ENCODE measurements at places on chromosomes 3 and 15.

DNA sequence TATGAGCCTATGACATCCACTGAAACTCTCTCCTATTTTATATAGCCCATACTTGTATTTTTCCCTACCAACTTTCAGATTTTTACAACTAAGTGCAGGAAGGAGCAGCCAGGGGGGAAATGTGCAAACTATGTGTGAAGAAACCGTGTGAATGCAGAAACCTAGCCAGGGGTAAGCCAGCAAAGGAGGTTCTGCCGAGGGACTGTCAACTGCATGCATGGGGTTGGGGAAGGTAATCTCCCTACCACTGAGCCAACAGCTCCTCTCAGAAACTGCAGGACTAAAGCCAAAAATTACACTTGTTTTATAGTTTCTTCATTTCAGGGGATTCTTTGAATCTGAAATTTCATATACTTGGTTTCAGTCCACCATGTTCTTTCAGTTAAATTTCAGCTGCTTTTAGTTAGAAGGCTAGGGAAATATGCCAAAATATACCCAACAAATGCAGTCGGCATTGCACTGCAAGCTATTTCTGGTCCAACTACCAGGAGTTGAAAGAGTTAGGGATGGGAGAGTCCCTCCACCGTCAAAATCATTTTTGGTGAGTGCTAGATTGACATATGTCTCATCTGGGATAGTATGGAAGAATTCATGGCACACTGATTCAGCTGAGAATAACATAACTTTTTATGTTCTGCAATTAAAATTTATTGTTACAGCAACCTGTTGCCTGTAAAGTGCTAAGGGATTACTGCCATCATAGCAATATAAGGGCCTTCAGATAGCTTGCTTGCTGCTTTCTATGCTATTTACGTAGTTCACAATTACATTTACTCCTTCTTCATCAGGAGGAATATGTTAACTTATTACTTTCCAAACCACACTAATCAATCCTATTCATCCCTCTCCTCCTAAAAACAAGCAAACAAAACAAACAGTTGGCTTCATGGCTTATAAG is 904.2 kb downstream of the ROBO1 start:
- DNase-seq, result no peak

GRCh38 chr3:151476344-151477018 is 15.6 kb upstream of the IGSF10 start:
- DNase-seq, result no peak

DNA sequence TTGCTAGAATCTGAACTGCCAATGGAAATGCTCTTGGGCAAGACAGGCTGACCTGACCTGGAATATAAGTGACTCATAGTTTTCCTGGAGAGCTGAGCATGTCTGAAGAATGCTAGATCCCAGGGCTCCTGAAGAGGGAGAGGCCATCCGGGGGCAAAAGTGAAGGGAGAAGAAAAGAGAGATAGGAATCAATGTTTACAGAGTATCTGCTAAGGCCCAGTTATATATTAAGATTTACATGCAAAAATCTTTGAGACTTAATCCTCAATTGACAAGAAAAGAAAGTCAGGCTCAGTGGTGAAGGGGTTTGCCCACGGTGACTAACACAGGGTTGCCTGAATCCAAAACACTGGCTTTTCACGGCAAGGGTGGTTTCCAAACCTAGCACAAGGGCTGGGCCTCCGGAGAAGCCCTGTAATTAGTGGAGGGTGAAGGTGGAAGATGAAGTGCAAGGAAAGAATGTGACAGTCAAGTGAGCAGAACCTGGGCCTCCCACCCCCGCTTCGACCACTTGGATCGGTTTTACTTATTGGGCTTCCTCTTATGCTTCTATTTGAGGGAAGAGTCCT is 91.7 kb upstream of the FGF12 start:
- peak; percentile 72 for DNase-seq

DNA sequence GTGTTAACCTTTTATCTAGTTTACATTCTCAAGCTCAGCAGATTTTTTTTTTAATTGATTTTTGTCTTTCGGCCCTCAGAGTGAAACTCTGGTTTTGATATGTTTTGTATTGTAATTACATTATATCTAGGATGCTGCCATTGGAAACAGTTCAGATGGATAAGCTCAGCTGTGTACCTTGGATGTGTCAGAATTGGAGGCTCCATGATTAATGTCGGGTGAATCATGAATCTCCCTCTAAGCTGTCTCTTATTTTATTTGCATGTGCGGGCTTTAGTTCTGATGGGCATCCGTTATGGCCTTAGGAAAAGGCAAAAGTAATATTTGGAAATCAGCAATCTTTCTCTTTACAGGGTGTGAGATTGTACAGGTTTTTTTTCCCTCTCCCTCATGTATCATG is 4.2 kb downstream of the PTPRG start:
- no peak for DNase-seq

DNA sequence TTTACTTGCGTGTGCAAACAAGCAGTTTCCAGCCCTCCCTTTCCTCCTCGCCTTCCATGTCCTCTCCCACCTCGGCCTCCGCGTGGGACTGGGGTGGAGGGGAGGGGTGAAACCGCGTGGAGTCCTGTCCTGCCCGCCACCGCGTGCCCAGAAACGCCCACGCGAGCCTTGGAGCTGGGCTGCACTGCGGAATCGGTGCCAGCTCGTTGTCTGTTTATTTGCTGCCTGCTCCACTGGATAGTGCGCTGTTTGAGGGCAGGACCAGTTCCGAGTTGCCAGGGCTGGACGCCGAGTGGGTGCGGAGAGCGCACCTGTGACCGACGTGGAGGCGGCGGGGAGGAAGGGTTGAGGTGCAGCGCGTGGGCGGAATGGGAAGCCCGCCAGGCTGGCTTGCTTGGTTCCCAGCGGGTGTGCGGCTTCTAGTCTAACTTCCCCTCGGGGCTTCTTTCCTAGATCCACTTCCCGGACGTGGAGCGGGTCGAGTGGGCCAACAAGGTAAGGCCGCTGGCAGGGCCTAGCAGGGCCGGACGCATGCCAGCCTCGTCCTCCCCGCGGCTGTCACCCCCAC is 17.3 kb downstream of the ESYT3 start:
- DNase-seq, result no peak

DNA sequence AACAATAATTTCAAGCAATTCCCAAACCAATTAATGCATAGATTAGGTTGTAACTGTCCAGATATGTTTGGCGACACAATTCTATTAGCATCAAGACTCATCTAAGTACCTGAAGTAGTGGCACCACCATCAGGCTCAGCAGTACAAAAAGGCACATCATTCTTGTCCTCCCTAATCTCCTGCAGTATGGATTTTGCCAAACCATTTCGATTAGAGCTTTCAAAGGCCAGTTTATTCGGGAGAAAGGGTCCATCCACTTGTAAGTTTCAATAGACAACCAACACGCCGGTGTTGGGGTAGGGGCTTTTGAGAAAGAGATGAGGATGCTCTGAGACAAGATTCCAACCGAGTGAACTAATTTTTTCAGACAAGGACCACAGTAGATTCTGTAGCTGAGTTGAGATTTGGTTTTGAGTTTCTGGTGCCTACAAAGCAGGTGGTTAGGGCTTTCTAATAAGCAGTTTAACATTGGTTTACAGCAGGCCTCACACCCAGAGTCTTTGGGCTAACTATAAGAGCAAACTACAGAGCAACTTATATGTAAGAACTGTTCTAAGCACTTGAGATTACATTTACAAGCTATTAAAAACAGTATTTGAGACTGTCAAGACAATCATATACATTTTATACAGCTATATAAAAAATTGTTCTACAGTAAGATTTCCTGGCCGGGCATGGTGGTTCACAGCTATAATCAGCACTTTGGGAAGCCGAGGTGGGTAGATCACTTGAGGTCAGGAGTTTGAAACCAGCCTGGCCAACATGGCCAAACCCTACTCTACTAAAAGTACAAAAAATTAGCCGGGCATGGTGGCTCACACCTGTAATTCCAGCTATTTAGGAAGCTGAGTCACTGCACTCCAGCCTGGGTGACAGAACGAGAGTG is 4.5 kb downstream of the RPL22L1 start:
- no peak for DNase-seq

DNA sequence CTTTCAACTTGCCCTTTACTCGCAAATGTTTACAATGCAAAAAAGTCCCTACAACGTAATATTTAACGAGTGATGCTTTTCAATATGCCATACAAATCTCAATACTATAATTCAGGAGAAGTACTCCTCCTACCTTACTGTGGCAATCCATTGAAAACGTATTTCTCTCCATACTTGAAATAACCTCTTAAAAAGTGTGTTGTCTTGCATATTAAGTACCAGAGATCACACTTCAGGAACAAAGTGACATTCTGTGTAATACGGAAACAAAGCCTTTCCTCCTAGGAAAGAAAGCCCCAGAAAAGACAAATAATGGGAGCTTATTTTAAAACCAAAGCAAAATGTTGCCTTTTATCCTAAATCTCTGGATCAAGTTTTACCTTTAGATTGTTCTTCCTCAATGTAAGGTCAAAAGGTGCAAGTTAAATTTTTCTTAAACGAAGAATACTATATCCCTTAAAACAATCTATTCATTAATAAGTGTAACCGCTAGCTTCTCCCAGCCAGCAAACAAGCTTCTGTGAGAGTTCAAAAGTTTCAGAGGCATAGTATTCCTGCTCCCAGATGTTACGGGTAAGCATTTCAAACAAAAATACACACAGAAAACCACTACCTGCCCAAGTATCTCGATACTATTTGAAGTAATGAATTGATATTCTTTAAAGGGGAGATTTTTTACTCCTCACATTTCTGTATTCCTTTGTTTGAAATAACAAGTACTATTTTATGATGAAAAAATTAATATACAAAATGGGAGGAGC is 1.7 kb downstream of the TJP1 start:
- DNase-seq, result no peak

DNA sequence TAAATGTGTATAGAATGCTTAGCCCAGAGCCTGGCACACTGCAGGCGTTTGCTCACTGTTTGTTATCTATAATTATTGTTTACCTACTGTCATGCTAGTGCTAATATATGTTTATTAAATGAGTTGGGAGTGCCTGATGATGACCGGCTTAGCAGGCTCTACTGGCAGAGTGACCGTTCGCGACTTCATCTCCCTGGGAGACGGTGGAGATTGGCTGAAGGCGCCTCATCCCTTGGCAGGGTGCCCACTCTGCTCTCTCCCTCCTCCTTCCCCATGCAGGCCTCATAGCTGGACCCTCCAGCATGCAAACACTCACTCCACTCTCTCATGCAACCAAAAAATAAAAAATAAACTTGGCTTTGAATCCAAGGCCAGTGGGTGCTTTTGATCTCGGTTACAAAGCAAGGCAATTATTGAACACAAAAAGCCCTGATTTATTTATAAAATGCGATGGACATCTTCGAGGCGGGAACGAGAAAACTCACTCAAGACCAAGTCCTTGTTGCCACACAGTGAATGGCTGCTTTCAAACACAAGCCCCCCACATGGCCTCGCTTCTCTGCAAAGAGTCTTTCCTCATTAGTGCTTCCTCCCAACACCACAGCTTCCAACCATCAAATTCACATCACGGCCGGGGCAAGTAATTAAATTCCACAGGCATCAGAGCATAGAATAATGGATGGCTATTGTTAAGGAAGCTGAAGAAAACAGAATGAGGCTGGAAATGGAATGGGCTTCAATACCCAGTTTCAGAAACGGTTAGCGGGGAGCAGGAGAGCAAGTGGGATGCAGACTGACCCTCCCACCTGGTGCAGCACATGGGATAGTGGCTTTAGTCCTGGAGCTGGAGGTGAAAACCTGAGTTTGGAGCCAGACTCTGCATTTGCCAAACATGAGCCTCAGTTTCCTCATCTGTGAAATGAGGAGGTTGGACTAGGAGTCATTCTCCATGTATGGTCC is 135.7 kb upstream of the RAD18 start:
- no peak for DNase-seq

- no peak for DNase-seq
These were observed 219.1 kb upstream of the FEZF2 start for GRCh38 chr3:62592408-62592807.

- DNase-seq, result no peak
These were observed 82.5 kb upstream of the PSMD6 start for GRCh38 chr3:64105816-64106215.

DNA sequence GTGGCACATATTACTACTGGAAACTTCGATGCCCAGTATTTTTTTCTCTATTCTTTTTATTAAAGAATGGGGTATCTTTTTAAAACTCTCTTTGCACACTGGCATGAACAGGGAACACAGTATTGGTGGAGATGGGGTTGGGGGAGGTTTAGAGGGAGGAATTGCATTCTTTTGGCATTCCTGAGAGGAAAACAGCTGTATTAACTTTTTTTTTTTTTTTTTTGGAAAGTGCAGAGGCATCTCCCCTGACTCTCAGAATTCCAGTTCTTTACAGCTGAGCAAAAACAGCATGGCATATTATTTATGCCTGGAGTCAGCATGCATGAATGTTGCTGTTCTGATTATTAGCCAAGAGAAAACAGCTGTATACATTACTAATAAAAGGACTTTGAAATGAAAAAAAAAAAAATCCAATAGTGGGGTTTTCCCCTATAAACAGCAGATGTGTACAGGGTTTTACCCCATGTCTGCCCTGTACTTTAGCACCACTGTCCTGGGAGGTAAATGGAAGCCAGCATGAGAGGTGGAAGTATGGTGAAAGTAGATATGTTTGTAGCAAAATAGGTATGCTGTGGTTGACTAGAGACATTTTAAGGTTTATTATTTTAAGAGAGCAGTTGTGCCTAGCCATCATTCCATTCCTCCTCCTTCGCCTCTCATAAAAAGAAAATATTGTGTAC is 132.2 kb downstream of the FNDC3B start:
- no peak for DNase-seq

GRCh38 chr3:117630469-117630868 is 920.9 kb downstream of the TUSC7 start:
- no peak for DNase-seq

- no peak for DNase-seq
These were observed 25.6 kb upstream of the PYGO1 start for GRCh38 chr15:55613727-55614126.

DNA sequence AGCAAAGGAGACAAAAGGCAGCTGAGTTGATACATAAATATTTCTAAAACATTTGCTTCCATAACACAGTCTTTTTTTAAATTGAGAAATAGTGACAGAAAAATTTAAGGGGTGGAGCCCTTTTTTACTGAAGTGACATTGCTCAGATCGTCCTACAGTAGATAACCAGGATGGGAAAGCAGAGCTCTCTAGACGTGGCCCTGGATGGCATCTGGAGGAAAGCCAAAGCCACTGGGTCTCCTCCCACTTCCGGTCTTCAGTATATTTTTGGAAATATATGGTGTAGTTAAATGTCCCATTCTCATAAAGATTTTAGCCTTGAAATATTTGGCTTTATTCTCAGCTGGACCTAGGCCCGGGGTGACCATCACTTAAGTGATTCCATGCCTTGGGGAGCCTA is 326.1 kb downstream of the ZNF621 start:
- DNase-seq, result no peak

- no peak for DNase-seq
These were observed 619.0 kb upstream of the GOLIM4 start for GRCh38 chr3:168714609-168715240.

DNA sequence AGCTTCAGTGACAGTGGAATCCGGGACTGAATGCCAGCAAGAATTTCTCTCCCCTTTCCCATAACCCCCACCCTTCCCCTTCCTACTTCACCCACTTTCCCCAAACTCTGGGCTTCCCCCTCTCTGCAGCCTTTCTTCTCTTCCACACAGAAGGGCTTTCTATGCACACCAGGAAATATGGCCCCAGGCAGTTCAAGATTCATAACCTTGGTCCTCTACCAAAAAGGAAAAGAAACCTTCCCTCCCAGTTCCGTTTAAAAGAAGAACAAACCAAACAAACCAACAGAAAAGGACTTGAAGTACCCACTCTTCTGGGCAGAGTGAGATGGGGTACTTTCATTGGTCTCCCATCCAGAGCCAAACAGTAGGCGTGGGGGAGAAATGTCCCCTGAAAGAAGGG is 68.8 kb upstream of the ABHD2 start:
- no peak for DNase-seq

- no peak for DNase-seq
These were observed 240.7 kb upstream of the UMPS start for GRCh38 chr3:124489506-124489905.

GRCh38 chr3:153621953-153622352 is 459.9 kb downstream of the RAP2B start:
- no peak for DNase-seq

All from kidney epithelial cell (primary cell).